ENCODE measurements at places on chromosomes 5 and 9.

GRCh38 chr9:130498918-130499698, 54.3 kb downstream of the ASS1 start:
- no peak for DNase-seq

GRCh38 chr9:110936719-110937452, 101.4 kb downstream of the LPAR1 start:
- DNase-seq, result no peak

DNA sequence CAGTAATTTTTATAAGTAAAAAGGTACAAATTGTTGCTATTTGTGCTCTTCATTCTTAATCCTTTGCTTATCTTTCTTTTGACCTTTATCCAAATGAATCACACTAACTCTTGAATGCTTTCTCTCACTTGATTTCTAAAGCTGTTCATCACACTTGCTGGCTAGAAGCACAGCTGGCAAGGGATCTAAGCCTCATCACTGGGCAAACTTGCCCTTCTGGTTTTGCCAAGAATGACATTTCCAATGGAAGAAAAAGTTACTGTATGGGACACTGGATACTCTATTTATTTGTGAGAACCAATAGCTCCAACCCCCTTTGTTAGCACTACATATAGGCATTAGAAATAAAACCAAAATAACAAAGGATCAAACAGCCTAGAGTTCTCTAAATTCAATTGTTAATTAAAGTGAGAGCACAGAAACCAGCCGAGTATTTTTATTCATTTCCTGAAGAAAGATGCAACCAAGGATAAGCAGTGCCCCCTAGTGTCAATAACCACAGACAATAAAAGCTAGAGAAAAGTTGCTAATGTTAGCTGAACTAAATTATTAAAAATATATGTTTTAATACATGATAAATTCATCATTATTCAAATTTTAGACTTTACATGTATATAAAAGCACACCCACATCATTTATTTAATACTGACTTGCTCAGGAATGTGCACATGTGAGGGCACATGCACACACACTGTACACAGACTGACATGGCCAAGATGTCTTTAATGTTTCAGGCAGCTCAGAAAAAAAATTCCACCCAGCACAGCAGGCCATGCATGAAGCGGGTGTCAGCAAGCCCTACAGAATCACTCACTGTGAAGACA, 59.8 kb upstream of the POU5F2 start:
- DNase-seq, result no peak

GRCh38 chr9:133269537-133270362, 5.3 kb downstream of the ABO start:
- no peak for DNase-seq

- no peak for DNase-seq
These were observed 228.0 kb upstream of the ADAMTSL1 start for GRCh38 chr9:18245911-18246310.

DNA sequence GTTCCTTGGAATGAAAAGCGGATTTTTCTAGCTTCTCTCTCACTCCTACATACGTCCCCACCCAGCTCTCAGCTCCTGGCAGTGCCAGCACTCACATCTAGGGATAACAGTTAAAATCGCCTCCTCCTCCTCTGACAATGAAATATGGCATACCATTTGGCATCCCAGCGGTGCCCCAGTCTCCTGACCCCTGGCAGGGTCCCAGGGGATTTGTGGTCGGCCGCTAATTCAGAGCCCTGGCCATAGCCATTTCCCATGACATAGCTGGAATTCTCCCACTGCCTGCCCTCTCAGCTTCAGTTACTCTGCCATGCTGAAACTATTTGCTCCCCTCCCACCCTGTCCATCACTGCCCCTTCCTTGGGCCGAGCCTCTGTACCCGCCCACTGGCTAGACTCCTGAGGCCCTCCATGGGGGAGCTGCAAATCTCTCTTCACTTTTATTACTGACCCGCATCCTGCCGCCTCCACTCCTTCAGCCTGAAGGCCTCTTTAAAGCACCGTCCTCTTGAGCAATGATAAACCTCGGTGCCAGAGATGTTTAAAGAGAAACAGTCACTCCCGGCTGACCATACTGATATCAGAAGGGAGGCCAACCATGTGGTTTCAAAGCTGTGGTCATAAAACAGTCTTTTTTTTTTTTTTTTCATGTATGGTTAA, 139.8 kb downstream of the SLIT3 start:
- no peak for DNase-seq

DNA sequence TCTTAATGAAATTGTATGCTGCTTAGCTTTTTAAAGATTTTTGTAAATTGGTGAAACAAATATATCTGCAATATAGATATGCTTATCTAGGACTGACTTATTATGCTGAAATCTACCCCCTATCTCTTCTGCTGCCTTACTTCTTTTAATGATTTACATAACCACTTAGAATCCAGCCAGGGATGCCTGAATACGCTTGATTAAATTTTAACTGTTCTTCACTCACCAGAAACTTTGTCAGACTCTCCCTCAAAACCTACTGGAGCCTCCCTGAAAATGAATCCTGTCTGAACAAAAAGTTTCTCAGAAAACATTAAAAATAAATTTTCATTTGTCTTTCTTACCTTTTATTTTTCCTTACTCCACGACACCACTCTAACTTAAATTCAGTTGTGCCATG, 111.7 kb downstream of the ST8SIA4 start:
- DNase-seq, result no peak

GRCh38 chr5:149310947-149311658, 34.2 kb upstream of the GRPEL2 start:
- DNase-seq, result no peak

DNA sequence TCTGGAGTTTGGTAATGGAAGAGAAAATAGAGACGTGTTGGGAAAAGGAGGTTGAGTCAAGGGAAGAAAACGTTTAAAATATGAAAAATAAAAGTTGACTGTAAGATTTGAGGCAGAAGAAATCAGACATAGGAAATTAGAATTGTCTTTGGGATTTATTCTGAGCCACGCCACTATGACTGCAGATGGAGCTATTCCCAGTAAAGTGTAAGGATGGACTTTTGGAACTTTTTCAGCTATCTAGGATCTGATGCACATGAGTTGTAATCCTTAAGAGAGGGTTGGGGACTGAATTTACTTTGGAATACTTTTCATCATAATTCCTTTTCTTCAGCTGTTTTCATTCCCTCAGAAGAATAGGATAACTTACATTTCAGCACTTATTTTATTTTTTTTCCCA, 336.7 kb downstream of the FAM170A start:
- no peak for DNase-seq

DNA sequence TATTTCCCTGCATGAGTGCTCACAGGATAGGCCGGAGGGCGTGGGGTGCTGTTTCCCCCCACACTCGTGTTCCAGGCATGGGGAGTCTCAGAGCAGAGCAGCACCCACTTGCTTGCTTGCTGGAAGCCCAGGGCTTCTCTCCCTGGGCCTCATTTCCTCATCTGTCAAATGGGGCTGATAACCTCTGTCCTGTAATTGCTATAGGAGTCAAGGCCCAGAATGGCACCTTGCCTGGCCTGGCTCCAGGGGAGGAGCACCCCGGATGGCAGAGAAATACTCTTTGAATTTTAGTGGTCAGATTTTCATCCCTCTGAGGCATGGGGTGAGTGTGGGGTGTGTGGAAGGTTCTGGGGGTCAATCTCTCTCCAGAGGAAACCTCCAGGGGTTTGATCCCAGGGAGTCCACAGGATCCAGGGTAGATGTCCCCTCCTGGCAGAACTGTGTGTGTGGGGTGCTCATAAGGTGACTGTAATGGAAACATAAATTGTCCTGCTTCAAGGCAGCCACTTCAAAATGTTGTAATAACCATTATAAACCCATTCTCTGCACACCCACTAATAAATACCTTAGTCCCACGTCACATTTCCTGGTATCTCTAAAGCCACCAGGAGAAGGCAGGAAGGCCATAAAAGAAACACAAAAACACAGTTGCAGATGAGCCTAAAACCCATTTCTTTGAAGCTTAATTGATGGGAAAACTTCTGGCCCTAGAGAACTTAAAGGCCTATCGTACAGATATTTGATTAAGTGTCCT, 272.2 kb downstream of the FSTL4 start:
- DNase-seq, result no peak

GRCh38 chr5:59732806-59733205, 160.7 kb downstream of the PDE4D start:
- no peak for DNase-seq

GRCh38 chr9:99192786-99193465, 28.8 kb downstream of the ALG2 start:
- no peak for DNase-seq

DNA sequence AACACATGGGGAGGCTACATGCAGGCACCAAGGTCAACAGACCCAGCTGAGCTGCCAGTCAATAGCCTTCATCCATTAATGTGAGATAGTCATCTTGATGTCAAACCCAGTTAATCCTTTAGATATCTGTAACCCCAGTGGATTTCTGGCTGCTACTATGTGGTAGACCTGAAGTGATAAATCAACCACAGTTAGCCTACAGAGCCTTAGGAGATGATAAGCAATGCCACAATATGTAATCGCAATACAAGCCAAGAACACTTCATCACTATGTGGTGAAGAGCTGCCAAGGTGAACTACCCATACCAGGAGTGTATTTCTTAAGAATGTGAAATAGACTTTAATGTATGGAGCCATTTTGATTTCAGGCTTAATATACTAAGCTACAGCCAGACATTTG, 1175.5 kb downstream of the DTWD2 start:
- no peak for DNase-seq

DNA sequence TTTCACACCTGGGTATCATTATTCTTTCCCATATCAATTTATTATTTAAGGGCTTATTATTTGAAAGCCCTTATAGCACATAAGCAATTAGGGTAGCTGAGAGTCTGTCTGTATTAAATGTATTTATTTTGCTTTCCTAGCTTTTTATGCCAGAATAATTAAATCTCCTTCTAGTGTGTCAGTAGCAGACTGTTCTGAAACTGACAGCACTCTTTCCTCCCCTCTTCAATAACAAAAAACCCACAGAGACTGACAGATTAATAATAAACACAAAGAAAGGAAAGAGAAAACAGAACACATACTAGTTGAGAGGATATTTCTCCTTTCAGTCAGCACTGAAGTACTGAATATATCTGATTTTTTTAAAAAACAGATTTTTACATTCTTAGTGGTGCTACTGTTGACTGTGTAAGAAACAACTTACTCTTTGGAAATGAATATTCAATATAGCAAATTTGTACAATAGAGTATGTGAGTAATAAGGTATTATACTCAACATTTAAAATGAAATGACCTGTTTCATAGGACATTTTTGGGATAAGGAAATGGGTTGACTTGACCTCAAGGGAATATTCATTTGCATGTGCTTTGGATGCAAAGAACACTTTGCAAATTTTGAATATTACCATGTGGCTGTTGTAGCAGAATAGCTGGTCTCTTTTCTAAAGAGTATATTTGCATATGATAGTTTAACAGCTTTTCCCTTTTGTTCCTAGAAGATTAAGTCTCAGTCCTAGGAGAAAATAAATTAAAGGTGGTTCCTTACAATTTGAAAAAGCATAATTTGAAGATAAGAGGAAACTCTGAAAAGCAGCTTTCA, 208.3 kb downstream of the SPATA31D1 start:
- no peak for DNase-seq

GRCh38 chr9:109471475-109472393, 26.4 kb downstream of the PTPN3 start:
- DNase-seq, result no peak

DNA sequence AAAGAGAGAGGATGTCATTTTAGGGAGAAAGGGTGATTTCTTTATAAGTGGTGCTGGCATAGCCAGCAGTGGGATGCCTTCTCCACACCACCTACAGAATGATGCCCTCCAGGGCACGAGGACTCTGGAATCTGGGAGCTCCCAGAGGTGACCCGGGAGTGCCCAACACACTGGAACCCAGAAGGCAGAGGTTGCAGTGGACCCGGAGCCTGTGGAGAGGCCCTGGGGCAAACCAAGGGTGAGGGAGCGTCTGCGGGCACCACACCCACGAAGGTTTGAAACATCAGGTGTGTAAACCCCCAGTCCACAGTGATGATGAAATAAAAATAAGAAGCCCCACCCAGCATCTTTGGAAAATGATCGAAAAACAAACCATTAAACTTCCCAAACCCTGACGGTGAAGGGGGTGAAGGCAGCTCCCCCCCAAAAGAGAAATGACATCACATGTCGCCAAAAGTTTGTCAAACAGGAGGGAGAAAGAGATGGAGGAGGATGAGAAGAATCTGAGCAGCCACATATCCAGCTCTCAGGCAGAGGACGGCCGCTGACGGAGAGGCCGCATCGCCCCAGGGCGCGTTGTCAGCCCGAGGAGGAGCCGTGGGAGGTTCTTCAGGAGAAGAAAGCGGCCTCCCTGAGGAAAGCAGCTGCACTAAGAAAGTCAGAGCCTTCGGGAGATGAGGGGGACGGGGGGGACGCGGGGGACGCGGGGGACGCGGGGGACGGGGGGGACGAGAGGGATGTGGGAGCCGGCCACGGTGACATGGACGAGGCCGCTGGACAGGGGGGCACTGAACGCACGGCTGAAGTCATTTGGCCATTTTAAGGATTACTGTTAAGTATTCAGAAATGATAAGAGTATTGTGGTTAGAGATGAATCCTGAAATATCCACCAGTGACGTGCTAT, 43.1 kb upstream of the NSMF start:
- DNase-seq, result no peak

- DNase-seq, result no peak
These were observed 295.0 kb downstream of the PDE4D start for GRCh38 chr5:59598547-59598874.

- no peak for DNase-seq
These were observed 2.2 kb downstream of the TMEM141 start for GRCh38 chr9:136793086-136793946.

DNA sequence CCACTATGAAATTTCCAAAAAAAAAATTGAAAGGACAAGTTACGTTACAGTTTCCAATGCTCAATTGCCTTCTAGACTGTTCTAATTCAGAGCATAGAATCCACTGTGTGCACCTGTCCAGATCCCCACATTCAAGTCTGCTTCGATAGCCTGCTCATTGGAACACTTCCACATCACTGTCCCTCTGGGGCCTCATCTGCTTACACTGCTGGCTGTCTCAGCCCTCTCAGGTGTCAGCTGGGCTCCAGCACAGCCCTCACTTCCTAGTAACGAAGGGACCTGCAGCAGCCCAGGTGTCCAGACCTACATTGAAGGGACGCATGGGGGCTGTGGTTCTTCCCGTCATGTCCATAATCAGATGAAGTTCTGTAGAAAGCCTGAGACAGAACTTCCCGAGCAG, 94.3 kb upstream of the EMB start:
- no peak for DNase-seq

- DNase-seq, result no peak
These were observed 833 bp downstream of the GAS1 start for GRCh38 chr9:86946201-86947145.
